ENCODE measurements at places on chromosomes 6 and 20. TPM values are rescaled to one million over a fixed set of nuclear protein-coding genes. Genes with fewer than 3 reads are reported as not detected.

The SYNGAP1 gene
- 9.0 TPM for total RNA-seq

The KHDRBS2 gene
- 0.16 TPM for total RNA-seq

- DNase-seq = no peak
Measured at GRCh38 chr6:119484598-119484997, 135.0 kb upstream of the MAN1A1 start.

DNA sequence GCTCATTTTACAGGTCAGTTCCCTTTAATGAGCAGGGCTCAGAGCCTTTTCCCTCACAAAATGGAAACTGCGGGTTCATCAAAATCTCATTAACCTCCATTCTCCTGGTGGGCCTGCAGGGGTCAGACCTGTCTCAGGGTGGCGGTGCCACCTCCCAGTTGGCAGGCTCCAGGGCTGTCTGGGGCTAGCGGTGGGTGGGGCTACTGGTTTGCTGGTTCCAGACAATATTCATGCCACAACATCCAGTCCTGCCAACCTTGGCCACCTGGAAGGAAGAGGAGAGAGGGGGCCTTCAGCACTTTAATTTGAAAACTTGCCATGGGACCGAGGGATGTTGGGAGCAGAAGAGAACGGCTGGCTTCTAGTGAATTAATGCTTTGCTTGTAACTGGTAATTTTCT is 41.9 kb upstream of the CTNNBL1 start:
- DNase-seq = no peak

DNA sequence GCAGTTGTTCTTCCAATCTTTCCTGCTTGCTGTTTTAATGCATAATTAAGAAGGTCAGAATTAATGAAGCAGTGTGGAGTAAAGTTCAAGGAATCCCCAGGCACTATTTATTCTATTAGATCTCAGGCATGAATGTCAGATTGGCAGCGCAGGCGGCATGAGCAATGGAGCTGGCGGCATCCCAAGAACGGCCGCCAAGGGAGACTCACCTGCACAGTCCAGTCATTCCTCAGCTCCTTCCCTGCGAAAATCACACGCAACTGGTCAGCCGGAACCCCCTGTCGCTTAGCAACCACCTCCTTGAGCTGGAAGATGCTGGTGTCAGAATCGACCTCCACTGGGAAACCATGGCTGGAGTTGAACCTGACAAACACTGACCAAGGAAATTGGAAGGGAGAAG is 284.5 kb downstream of the PRKN start:
- DNase-seq = no peak

DNA sequence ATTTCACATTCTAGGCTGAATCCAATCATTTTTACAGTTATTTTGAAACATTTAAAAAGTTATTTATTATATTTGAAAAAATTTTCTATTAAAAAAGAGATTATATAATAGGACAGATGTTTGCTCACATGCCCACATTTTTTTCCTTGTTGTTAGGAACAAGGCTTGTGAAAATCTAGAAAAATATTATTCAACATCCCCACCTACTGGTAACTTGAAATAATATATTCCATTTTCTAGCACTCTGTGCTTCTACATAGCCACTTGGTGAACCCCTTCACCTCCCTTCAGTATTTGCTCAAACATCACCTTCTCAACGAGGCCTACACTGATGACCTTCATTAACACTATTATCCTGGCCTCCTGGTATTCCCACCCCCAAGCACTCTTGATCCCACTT is 18.3 kb upstream of the GPRC6A start:
- DNase-seq = no peak

- DNase-seq = no peak
Measured at GRCh38 chr20:58911970-58912369, 59.5 kb downstream of the GNAS start.

GRCh38 chr20:2246069-2246491 is 49.7 kb upstream of the TGM3 start:
- no peak for DNase-seq

- DNase-seq = no peak
Measured at GRCh38 chr6:32833664-32834063, 4.9 kb downstream of the TAP2 start.

Measured in cardiac septum (tissue), 1 donor.